ENCODE measurements at places on chromosomes 5 and 9.

DNA sequence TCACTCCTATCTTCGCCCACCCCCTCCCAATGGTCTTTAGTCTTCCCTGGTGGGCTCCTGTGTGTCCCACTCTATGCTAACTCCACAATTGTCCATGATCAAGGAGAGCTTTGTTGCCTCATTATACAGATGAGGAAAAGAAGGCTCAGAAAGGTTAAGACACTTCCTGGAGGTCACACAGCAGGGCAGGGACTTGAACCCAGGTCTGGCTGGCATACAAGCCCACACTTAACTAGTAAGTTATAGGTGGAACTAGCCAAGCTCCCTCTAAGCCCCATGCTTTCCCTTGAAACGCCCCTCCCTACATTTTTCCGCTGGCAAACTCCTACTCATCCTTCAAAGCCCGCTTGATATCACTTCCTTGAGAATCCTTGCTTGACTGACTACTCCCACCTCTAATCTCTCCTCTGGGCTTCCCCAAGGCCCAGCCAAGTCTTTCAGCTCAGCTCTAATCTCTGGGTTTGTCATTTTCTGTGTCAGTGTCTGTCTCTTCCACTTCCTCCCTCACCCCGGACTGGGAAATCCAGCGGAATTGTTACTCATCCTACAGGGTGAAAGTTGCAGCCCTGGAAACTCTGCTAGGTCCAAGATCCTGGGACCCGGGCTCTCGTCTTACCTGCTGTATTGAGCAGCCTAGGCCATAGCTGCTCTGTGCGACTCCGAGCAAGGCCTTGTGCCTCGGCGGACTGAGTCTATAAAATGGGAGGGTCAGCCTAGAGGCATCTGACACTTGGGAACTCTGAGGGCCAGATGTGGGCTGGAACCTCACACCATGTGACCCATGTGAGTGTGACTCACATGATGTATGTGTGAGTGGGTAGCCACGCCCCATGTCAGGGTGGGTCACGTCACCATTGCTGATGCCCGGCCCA, 144.5 kb downstream of the GAPVD1 start:
- no peak for DNase-seq

GRCh38 chr5:16490911-16491310, 25.3 kb upstream of the ZNF622 start:
- no peak for DNase-seq

DNA sequence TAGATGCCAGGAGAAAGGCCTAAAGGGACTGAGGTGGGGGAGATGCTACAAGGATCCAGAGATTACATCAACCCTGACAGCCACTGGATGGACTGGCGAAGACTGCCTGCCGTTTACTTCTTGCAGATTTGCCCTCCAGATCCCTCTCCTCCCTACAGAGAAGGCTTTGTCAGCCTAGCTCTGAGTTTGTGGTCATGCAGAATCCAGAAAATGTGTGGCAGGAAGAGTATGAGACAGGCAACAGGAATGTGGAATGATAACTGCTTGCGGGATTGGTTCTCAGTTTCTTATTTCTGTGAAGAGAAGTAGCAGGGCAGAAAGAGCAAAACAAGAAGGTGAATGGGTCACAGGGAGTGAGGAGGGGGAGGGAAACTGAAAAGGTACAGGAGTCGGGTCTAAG, 129.6 kb downstream of the TLE1 start:
- DNase-seq: peak; percentile 97

GRCh38 chr9:27210588-27210987, 86.4 kb downstream of the EQTN start:
- DNase-seq: no peak

GRCh38 chr9:99173570-99174504, 47.9 kb downstream of the ALG2 start:
- no peak for DNase-seq

GRCh38 chr5:119011186-119011585, 22.8 kb upstream of the DTWD2 start:
- no peak for DNase-seq

Measured in fibroblast of skin of right quadriceps (primary cell).